ENCODE measurements at places on chromosomes 2 and 18.

DNA sequence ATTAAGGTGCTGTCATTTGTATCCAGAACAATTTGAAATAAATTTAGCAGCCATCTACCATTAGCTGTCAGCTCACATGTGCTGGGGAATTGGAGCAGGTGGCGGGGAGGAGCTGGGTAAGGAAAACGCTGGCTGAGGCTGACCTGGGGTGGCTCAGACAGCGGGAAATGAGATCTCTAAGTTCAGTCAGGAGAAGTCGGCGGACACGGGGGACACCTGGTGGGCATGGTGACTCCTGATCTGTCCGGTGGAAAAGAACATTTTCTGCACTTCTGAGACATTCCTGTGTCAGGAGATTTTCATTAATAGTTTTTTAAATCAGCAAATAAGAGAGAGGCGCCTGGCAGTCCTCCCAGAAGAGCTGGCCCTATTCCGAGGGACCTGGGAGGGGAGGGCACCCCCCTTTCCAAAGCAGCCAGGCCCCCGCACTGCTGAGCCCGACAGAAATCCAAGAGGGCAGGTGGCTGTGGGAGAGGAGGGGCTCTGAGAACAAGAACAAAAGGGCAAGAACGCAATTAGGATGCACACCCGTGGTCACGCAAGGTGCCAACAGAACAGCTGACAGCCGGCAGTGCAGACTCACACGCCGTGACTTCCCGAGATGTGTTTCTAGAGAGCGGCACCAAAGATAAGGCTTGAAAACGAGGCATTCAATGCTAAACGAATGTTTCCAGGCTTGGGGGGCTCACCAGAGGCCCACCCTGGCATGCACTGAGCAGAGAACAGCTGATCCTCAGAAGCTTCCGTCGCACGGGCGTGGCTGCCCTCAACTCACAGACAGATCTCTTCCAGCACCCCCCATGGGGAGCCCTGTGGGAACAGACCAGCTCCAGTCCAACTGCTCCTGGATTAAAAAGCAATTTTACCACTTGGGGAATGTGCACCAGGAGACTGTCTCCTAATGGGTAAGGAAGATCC, 26.4 kb downstream of the SLC66A2 start:
- no peak for DNase-seq

DNA sequence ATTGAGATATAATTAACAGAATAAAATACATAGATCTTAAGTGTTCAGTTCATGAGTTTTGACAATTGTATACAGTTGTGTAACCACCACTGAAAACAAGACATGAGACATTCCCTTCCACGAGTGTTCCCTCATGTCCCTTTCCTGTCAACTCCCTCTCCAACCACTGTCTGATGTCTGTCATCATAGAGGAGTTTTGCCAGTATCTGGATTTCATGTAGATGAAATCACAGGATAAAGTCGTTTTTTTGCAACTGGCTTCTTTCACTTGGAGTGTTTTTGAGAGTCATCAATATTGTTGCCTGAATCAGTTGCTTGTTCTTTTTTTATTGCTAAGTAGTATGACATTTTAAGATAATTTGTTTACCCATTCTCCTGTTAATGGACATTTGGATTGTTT, 52.7 kb downstream of the RBMS1 start:
- DNase-seq = no peak

GRCh38 chr2:20211860-20212458, 13.0 kb downstream of the SDC1 start:
- DNase-seq = no peak

DNA sequence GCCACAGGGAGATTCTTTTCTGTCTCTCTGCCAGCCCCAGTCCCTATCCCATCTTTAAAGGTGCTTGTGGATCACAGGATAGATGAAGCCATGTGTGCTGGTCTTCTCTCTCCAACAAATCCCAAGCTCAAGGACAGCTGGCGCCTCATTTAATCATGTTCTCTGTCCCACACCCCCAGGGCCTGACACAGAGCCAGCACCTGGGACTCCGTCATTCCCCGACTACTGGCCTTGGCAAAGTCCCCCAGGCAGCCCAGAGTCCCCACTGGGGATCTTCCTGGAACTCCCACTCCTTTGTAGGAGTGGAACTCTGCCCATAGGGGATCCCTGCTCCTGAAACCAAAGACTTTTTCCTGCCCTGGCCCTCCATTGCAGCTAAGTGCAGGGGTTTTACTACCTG, 60.8 kb downstream of the MTHFD2 start:
- no peak for DNase-seq
